ENCODE measurements at places on chromosomes 1 and 21.

DNA sequence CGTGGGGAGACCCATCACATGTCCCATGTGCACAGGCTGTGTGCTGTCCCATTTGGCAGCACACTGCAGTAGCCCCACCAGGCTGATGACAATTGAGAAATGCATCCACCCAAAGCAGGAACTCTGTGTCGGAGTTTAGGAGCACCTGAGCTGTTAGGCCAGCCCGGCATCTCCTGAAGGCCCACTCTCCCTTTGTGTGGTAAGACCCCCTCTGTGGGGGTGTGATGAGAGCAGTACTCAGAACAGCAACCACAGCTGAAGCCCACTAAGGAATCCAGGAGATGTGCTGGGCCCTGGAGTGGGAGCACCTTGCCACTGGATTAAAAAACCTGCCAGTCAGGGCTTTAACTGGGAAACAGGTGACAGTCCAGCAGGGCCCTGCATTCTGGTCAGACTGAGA lies 37.2 kb downstream of the FCRL5 start:
- DNase-seq, result no peak

DNA sequence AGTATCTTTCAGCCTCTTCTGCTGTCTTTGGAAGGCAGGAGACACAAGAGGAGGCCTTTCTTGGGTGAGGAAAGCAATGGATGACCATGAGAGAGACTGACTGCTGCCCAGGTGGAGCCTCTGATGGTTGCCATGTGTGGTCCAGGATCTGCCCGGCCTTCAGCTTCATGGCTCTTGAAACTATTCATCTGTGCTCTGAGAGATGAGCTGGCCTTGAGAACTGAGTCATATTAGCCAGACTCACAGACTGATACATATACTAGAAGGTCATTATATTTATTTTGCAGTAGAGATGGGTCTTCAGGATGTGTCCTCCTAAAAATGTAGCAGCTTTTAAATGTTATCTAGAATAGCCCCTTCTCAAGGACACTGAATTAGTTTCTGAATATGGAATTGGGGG lies 33.7 kb downstream of the PTGFRN start:
- no peak for DNase-seq

- DNase-seq, result no peak
Observed at GRCh38 chr1:232188318-232188717, 441.6 kb downstream of the SIPA1L2 start.

DNA sequence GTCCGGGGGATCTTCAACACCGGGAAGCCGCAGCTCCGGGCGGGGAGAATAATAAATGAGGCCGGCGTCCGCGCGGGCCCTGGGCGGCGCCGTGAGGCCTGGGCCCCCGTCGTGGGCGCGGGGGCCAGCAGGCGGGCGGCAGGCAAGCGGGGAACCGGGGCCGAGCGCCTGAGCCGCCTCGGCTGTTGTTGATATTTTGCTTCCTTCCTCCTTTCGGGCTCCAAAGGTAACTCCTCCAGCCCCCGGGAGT lies at the start of gene MEF2D:
MEF2D (minus strand) TSS at position 233 of the 250 bp plus-strand sequence. CDS start 17,483 bp downstream, outside the sequence.
- no peak for DNase-seq

GRCh38 chr1:70043804-70044203 lies 161.6 kb downstream of the LRRC40 start:
- DNase-seq, result no peak

All from stimulated activated CD8-positive, alpha-beta memory T cell treated with anti-CD3 and anti-CD28 coated beads, Interleukin-15, amount 100 ng/mL, for 4 hours (primary cell).